ENCODE measurements at places on chromosomes 16 and 17.

DNA sequence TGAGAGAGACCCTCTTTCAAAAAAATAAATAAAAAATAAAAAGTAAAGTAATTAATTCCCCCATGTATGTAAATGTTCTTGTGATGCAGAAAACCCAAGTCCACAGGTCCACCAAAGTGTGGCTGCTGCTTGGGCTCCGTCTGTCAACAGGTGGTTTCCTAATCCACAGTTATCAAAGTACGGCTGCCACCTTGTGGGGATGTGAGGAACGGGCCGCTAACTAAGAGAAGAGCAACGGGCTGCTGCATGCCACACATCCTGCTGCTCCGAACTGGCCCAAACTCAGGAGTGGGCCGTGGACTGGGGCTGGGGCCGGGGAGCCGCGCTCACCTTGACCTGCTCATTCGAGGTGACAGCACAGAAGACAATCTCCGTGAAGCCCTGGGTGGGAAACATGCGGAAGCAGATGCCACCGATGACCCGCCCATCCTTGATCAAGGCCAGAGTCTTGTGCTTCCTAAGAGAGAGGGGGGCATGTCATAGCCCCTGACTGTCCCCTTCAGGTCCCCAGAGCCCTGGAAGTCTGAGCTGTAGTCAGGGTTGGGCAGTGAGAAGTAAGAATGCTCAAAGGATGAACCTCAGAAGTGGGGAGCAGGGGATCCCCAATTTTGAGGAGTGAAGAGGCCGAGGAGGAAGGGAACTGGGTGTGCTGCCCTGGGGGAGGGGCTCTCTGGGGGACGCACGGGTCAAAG is 4.3 kb downstream of the KAT2A start:
- DNase-seq = peak; percentile 71

DNA sequence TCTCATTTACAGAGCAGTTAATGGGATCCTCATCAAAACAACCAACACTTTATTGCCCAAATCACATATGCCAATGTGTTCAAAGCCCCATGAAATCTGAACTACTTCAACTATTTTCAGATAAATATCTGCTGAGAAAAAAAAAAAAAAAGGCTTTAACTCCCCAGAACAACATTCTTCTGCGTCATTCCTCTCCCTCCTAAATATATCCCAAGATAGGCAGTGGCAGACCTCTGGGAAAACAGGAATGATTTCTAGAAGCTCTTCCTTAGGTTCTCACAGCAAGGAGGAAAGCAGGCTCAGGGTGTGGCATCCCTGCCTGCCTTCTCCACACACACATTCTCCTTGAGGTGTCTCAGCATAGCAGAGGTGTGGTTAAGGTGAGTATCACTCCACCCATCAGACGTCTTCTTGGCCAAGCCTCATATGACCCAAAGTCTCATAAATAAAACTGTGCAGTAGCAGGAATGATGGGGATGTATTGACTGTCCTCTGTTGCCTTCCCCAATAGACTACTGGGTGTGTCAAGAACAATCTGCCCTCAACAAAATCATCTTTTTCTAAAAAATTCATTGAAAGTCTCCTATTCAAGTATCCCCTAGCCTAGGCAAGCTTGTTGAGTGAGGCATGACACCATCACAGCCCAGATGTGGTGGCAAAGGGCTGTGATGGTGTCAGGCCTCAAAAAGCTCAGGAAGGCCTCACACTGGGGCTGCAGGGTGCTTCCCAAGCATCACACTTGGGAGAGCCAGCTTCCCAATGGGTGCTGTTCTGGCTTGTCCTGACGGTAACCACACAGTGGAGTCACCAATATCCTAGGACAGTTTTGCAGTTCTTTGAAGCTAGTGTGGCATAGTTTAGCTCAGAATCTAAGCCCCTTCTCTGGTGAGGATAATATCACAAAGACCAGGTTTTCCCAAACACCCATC is 135.4 kb upstream of the SOX9 start:
- no peak for DNase-seq

DNA sequence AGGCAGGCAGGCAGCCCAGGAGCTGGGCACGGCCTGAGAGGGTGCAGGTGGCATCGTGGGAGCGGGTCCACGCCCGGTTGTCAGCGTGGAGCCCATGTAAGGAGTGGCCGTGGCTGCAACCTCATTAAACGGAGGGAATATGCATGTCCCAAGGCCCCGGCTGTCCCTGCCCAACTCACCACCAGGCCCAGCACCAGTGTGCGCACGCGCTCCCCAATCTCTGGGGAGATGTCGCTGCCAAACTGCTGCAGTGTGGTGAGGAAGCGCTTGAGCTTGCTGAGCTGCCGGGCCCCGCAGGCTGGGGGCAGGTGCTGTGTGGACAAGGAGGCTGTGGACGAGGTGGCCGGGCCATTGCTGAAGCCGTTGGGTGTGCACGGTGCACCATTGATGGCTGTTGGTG is 25.6 kb upstream of the PABPN1L start:
- no peak for DNase-seq

DNA sequence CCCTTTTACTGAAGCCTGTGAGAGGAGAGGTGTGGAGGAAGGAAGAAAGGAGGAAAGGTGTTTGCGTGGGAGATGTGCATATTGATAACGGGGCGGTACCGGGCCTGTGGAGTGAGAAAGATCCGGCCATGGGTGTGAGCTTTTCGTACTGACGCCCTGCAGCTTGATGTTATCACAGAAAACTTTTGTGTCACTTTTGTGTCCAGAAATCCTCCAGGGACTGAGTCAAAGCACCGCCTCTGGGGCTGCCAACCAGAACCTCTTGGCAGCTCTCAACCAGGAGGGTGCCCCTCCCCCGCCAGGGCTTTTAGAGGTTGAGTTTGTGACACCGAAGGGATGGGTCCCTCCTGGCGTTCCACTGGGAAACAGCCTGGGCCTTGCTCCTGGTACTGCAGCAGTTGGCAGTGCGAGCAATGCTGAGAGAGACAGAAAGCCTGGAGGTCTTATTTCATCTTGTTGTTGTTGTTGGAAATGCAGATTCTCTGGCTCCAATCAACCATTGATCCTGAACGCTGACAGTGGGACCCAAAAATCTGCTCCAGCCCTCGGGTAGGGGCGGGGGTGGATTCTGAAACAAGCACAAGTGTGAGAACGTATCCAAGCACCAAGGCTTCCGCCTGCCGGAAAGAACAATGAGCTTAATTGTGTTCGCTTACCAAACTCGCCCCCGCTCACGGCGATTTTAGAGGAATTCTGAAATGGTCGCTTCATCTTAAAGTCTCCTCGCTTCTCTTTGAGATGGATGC is 65.0 kb downstream of the CRISPLD2 start:
- no peak for DNase-seq

- DNase-seq = no peak
Observed at GRCh38 chr17:77174928-77175661, 34.3 kb downstream of the SEC14L1 start.

DNA sequence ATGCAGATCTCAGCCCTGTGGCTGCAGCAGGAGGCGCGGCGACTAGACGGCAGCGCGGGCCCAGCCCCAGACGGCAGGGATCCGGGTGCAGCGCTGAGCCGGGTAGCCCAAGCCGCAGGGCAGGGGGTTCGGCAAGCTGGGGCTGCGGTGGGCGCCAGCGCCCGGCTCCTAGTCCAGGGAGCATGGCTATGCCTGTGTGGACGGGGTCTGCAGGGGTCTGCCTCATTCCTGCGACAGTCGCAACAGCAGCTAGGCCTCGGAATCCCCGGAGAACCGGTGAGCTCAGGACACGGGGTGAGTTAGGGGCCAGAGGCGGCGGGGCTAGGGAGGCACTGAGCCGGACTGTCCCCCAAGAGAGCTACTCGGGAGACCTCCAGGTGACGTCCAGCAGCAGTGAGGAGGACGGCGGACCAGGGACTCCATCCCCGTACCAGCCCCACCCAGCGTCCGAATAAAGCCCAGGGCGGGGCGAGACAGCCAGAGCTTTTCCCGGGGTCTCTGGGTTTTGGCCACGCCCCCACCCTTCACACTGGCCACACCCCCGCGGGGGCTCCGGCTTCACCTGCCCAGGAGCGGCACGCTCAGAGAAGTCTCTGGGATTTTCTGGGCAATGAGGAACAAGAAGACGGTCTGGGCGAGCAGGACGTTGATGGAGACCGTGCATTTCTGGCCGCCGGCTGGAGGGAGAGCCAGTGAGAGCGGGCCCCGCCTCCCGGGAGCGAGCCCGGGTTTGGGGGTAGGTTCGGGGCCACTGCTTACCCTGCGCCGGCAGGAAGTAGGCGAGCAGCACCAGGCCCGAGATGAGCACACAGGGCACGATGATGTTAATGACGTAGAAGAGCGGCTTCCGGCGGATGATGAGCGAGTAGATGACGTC is 1.1 kb downstream of the C17orf107 start:
- no peak for DNase-seq

- no peak for DNase-seq
Observed at GRCh38 chr16:88455610-88456355, 2.7 kb downstream of the ZFPM1 start.

- no peak for DNase-seq
Observed at GRCh38 chr16:49494891-49495566, 121.4 kb downstream of the C16orf78 start.

DNA sequence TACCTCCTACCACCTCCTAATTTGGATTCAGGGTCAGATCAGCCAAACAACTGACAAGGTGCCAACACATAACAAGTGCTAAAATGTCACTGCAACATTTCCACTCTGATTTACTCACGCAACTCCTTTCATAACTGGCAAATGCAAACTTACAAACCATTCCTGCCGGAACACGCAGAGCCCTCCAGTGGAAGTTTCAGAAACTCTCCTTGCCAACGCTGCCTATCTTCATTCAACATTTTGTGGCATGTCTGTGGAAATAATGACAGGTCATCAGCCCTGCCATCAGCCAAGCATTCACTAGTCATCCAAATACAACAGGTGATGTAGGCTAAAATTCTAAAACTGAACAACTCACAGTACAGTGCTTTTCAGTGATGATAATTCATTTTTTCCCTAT is 37.7 kb upstream of the OR3A1 start:
- DNase-seq = no peak

- DNase-seq = no peak
Observed at GRCh38 chr16:50440531-50440930, 71.7 kb upstream of the BRD7 start.

DNA sequence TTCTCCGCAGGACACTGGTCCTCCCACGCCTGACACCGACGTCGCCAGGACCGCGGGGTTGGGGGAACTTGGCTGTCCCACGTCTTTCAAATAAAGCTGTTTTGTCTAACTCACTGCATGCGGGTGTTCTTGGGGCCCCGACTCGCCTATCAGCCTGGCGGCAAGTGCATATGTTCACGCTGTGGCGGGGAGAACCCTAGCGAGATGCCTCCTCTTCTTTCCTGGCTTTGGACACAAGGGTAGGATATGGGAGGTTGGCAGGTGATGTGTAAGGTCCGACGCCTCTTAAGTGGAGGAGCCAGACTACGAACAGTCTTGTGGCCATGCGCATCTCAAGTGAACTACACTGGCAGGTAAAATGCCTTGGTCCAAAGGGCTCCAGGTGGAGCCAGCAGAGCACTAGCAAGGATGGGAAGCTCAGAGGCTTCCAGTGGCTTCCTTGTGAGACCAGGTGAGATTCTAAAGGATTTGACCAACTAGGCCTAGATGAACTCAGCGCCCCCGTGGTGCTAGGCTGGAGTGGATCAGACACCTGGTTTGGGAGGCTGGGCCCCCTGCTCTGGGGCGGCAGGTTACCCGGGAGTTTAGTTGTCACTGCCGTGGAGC is 873 bp upstream of the RPS2 start:
- DNase-seq = no peak

GRCh38 chr17:17966399-17966798 is 5.8 kb downstream of the TOM1L2 start:
- no peak for DNase-seq

- DNase-seq = peak; percentile 26
Observed at GRCh38 chr17:27559506-27560481, 71.2 kb upstream of the LGALS9 start.

DNA sequence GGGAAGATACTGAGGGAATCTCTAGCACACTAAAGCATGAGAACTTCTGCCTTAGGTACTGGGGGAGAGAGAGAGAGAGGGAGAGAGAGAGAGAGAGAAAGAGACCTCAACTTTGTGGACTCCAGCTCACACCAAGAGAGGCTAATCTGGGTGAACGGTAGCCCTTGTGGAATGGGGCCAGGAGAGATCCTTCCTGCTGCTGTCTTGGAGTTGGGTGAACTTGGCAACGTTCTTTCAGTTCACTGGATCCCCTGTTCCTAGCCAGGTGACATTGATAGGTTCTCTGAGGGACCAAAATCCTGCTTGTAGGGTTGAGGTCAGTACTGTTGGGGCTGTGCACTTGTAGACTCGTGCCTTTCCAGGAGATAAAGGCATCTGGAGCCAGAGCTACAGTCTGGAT is 26.5 kb upstream of the WFIKKN2 start:
- no peak for DNase-seq

- no peak for DNase-seq
Observed at GRCh38 chr17:31570951-31571892, 179.7 kb downstream of the RAB11FIP4 start.

GRCh38 chr17:3802461-3803307 is 1.7 kb upstream of the ITGAE start:
- DNase-seq = no peak

- DNase-seq = no peak
Observed at GRCh38 chr17:81960130-81960958, 643 bp downstream of the NOTUM start.

GRCh38 chr17:7716901-7717755 is at the start of gene DNAH2:
TSS of gene DNAH2 (plus strand) at chr17:7717744. CDS start at chr17:7719735, 1,991 bp downstream.
- peak; percentile 54 for DNase-seq

DNA sequence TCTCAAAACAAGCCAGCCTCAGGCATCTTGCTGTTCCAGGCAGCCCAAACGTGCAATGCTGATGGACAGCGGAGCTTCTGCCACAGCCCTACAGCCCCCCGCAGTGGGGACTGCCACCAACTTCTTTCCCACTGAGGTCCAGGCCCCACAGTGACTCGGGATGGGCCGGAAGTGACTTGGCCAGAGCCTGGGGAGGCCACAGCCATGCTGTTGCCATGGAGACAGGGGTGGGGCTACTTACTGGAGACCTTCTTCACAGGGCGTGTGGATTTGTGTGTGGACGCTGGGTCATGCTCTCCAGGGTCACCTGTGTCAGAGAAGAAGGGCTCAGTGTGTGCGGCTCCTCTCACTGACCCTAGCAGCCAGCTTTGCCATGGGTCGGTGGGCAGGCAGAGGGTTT is 15.0 kb downstream of the TRIM25 start:
- DNase-seq = no peak

DNA sequence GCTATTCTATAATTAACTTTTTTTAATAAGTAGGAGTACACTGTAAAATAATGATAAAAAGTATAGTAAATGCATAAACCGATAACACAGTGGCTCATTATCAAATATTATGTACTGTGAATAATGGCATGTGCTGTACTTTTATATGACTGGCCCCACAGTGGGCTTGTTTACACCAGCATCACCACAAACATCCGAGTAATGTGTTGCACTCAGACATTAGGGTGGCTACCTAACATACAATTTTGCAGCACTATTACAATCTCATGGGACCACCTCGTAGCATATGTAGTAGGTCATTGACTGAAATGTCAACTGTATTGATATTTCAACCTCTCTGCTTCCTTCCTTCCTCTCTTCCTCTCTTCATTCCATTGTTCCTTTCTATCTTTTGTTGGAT is 51.7 kb downstream of the TBX4 start:
- DNase-seq = no peak

- DNase-seq = no peak
Observed at GRCh38 chr17:8161289-8162232, 1.2 kb downstream of the VAMP2 start.

GRCh38 chr17:31136319-31136718 is 41.5 kb downstream of the NF1 start:
- DNase-seq = no peak

- DNase-seq = no peak
Observed at GRCh38 chr17:48459070-48459844, 29.2 kb upstream of the SKAP1 start.

GRCh38 chr16:67871256-67871655 is 1.6 kb upstream of the EDC4 start:
- no peak for DNase-seq

- peak; percentile 19 for DNase-seq
Observed at GRCh38 chr17:9644910-9645751, at the start of gene USP43. TSS of gene USP43 (plus strand) at chr17:9645517. CDS start at chr17:9645633, 116 bp downstream.
